ENCODE measurements at places on chromosomes 6 and 20.

- DNase-seq: no peak
Observed at GRCh38 chr6:159739341-159739740, 12.0 kb downstream of the WTAP start.

DNA sequence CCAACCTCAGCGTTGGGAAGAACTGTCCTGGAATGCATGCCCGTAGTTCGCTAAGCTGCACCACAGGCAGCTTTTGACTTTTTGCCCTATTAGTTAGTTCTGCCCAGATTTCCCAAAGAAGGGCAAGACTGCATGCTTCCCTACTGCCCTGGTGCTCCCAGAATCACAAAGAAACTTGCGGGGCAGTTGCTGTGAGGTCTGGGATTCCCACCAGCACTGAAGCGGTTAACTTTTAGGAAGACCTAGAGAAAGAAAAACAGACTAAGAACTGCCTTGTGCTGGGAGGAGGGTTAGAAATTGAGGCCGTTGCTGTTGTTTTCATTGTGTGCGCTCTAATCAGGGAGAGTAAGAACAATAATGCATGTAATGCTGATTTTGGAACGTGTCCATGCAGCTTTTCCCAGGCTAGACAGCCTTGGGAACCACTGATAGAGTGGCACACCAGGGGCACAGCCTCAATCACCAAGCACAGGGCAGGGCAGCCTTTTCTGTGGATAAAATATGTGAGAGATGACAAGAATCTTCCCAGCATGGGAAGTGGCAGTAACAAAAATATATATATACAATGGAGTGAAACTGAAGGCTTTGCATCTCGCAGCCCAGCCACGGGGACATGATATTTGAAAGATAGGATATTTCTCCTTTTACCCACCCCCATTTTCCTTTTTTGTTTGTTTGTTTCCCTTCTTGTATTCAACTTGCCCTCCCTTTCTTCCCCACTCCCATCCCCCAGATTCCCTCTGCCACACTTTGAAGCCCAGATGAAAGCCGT, 137.7 kb upstream of the HEY2 start:
- peak; percentile 43 for DNase-seq

DNA sequence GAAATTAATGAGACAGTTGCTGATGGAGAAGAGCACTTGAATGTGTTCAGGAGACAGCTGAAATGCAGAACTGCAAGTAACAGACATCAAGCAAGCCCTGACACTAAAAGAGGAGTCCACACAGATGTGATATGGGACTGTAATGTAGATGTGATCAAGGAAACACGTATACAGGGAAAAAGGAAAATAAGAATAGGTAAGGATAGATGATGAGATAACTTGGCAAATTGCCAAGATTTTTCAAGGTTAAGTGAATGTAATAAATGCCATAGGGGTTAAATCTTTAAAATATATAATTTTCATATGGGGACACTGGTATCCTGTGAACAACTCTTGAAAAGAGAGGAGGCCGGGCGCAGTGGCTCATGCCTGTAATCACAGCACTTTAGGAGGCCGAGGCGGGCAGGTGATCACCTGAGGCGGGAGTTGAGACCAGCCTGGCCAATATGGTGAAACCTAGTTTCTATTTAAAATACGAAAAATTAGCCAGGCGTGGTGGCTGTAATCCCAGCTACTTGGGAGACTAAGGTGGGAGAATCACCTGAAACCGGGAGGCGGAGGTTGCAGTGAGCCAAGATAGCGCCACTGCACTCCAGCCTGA, 7.2 kb upstream of the SNX14 start:
- DNase-seq: no peak

DNA sequence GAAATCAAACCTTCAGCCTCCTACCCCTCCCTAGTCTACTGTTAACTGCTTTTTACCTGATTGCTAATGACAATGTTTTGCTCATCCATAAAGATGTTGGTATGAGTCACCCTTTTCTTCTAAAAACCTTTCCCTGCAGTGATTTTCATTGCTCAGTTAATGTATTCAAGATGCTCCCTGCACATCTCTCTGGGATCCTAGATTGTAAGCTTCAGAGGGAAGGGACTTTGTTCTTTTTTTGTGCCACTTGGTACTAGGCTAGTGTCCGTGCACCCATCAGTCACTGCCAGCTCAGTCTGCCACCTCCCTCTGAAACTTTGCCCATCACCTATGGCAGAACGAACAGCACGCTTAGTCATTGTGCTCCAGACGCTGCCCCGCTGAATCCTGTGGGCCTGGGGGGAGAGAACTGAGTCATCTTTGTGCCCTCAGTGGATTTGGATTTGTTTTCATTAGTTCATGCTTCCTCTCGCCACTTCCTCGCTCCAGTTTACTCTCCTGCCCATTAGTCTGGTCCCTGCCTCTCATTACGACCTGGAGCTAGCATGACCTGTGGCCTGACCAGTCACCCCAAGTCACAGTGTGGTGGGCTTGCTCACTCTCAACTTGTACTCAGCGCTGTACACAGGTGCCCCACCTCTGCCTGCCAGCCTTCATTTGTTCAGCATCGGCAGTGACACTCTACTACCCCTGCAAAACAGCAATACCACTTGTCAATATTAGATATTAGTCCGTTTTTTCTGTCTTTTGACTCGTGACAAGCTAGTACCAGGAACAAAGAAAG, 78.0 kb upstream of the TMEM181 start:
- DNase-seq: peak; percentile 74

DNA sequence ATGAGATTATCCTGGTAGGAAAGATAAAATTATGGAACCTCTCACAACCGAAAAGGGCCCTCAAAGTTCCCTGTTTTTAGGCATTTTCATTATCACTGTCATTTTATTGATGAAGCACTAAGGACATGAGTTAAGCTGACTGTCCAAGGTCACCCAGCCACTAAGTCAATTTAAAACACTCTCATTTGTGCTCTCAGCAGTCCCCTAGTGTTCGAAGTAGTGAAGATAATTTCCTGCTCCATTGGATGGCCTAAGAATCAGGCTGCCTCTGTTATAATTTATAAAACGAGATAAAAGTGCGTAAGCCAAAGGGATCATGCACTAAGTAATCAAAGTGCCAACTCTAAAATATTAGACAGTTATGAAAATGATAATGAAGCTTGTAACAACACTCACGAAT, 169.1 kb downstream of the KIF16B start:
- DNase-seq: no peak

GRCh38 chr6:79810871-79811270, 136.5 kb downstream of the ELOVL4 start:
- no peak for DNase-seq

DNA sequence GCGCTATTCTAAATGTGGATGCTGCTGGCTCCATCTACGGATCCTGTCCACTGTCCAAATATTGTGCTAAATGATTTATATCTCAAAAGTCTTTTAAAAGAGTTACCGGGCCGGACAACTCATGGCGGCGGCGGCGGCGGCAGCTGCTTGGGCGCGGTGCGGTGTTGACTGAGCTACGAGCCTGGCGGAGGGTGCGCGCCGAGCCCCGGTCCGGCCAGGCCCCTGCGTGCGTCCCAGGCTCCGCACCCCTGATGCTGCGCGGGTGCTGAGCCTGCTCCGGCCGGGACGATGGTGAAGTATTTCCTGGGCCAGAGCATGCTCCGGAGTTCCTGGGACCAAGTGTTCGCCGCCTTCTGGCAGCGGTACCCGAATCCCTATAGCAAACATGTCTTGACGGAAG, 303.4 kb downstream of the CENPW start:
- DNase-seq: no peak

DNA sequence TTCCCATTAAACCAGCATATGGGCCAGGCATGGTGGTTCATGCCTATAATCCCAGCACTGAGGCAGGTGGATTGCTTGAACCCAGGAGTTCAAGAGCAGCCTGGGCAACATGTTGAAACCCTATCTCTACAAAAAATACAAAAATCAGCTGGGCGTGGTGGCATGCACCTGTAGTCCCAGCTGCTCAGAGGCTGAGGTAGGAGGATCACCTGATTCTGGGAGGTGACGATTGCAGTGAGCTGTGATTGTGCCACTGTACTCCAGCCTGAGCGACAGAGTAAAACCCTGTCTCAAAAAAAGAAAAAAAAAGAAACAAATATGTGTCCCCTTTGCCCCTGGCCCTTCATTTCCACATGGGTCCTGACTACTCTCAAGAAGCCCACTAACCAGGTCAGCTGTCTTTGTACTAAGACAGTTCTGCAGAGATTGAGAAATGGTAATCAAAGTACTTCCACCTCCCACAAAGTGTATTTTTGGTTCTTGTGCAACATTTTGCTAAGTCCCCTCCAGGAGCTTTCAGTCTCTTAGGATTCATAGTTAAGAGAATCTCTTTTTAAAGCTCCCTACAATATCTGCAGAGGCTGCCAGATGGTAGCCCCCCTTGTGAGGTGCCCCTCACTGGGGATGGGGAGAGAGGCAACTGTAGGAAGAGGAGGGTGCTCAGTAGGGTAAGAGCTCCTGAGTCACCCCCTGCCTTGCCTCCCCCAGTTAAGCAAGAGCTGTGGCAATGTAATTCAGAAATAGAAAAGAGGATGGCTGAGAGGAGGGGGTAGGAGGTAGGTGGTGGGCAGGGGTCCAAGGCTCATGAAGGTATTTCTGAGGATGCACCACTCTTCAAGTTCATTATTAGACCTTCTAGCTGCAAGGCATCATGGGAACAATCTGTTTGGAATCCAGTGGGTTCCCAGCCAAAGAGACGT, 16.5 kb upstream of the WFDC2 start:
- no peak for DNase-seq

DNA sequence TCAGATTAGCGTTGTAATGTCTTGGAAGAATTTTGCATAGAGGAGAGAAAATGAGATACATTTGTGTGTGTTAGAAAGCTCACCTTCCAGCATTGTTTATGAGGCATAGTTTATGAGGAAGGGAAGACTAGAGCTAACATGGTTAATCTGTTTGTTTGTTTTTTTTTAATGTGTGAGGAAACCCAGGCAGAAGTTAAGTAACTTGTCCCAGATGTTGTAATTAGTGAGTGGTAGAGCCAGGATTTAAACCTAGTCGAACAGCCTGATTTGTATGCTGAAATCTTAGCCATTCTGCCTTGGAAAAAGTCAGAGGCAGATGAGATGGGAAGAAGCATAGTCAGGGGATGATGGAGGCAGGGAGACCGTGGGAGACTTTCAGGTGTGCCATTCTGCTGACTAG, 29.1 kb downstream of the NDUFAF5 start:
- no peak for DNase-seq

GRCh38 chr6:149357726-149358538, 40.4 kb downstream of the TAB2 start:
- no peak for DNase-seq

- no peak for DNase-seq
Observed at GRCh38 chr6:166499350-166500163, 86.9 kb downstream of the RAMACL start.

GRCh38 chr6:107769053-107769658, 55.0 kb downstream of the SCML4 start:
- no peak for DNase-seq

- DNase-seq: no peak
Observed at GRCh38 chr6:87341899-87342298, 2.7 kb upstream of the C6orf163 start.

DNA sequence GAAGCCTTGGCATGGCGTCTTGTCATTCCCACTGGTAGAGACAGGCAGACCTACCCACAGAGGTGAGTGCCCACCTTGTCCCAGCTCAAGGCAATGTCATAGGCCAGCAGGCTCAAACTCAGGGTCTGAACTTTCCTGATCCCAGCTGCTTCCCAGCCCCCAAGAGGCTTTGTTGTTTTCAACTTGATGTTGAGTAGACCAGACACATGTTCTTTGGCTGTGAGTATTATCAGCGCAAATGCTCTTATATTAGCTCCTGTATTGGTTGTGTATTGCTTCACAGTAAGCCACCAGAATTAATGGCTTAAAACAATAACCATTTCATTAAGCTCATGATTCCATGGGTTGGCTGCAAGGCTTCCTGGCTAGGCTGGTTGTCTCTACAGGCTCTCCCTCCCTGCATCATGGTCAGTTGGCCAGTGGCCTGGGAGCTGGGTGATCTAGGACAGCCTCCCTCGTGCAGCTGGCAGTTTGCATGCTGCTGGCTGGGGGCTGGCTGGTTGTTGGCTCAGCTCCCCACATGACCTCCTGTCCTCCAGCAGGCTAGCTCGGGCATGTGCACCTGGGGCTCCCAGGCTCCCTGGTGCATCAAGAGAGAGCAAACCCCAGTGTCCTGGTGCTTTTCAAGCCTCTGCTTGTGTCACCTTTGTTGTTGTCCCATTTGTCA, 21.6 kb downstream of the TOX2 start:
- DNase-seq: no peak

- DNase-seq: no peak
Observed at GRCh38 chr6:168050225-168050880, 28.7 kb downstream of the FRMD1 start.

DNA sequence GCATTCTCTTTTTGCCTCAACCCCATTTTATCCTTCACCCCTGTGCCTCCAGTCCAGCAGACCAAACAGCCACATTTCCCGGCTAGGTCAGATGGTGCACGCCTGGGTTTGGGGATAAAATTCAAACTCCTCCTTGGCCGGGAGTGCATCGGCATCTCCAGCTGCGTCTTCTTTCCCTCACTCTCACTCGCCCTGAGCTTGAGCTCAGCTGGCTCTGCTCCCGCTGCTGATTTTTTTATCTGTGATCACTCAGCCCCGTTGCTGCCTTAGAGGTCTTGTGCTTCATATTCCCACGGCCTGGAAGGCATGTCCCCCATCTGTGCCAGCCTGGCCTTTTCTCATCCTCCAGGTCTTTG, 6.8 kb upstream of the EZR start:
- no peak for DNase-seq

DNA sequence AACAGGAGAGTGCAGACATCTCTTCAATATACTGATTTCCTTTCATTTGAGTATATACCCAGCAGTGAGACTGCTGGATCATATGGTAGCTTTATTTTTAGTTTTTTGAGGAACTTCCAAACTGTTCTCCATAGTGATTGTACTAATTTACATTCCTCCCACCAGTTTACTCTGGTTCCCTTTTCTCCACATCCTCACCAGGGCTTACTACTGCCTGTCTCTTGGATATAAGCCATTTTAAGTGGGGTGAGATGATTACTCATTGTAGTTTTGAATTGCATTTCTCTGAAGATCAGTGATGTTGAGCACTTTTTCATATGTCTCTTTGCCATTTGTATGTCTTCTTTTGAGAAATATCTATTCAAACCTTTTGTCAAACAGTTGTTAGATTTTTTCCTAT, 64.9 kb upstream of the HMGCLL1 start:
- DNase-seq: no peak

GRCh38 chr6:42510795-42511194, 53.0 kb upstream of the UBR2 start:
- no peak for DNase-seq

DNA sequence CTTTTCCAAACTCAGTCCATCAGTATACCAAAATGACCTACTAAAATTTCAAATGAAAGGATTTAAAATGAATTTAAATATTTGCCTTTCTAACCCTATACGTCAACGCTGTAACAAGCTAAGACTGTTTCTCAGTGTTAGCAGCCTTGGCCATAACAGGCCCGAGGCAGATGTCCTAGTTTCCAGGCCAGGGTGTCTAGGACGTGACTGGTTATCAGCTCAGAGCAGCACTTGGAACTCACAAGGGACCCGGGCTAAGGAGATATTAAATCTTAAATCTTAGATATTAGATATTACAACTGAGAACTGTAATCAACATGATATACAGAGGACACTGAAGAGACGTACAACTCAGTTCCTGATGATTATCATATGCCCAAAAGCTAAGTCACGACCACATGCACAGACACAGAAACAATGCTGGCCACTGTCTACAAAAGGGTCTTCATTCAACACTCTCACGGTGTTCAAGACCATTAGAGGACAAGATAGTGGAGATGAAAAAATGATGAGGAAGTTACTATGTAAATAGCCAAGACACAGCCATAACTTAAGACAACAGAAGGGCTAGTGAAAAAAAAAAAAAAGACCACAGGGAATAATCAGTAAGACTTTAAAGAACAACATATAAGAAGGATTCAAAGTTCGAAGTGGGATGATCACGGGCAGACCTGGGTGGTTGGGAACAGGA, at the start of gene CLDN20:
CLDN20 (plus strand) TSS at position 641 of the 691 bp plus-strand sequence. CDS start 11,707 bp downstream, outside the sequence.
- no peak for DNase-seq

Measured in kidney epithelial cell (primary cell).